Dermis microvascular lymphatic vessel endothelial cell (primary cell): ENCODE measurements at places on chromosomes 13 and 19. TPM values are rescaled to one million over a fixed set of nuclear protein-coding genes. Genes with fewer than 3 reads are reported as not detected.

Gene SULT2B1
- total RNA-seq = 0.13 TPM in 1 of 2 replicates, not detected in the other

DNA sequence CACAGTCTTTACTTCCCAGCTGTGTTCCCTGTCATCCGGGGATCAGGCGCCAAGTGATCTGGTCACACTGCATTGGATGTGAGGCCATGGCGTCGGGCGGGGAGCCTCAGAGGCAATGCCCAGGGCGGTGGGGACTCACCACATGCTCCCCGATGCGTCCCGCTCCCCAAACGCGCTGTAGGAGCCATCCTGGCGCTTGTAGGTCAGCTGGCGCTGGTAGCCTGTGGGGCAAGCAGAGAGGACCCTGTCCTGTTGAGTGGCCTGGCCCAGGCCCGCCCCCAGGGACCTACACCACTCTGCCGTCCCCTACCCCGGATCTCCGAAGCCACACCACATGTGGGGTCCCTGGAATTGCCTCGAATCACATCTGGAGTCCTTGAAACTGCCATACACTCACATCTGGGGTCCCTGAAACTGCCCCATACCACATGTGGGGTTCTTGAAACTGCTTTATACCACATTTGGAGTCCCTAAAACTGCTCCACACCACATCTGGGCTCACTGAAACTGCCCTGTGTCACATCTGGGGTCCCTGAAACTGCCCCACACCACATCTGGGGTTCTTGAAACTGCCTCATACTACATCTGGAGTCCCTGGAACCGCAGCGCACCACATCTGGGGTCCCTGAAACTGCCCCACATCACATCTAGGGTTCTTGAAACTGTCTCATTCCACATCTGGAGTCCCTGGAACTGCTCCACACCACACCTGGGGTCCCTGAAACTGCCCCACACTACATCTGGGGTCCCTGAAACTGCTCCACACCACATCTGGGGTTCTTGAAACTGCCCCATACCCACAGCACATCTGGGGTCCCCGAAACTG lies 33.2 kb downstream of the F2RL3 start:
- DNase-seq = no peak

DNA sequence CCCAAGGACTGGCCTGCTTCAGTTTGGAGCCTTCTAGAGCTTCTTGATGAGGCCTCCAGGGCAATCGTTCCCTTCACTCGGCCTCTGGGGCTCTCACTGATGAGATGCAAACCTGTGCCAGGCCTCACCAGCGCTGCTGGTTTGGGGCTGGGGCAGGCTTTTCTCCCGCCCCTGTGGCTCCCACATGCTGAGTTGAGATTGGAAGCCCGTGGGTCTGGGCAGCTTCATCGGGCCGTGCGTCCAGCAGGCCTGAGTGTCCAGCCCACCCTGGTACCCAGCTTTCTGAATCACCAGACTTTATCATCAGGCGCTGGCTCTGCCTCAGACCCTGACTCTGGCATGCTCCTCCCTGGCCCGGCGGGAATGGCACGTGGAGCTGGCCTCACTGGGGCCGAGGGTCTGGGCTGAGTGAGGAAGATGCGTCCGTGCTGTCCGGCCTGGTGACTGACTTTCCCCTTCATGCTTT lies 4.3 kb downstream of the CALM3 start:
- DNase-seq = no peak

DNA sequence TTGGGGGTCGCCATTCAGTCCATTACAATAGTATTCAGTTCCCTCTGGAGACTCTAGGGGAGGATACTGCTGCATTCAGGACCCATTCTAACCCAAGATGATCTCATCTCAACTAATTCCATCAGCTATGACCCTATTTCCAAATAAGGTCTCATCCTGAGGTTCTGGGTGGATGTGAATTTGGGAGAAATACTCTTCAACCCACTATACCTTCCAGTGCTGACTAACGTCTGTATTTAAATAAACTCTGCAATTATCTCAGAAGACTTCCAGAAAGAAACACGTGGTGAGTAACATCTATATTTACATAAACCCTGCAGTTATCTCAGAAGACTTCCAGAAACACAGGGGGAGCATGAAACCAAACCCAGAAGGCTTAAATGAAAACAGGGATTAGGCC lies 1300.7 kb downstream of the PCDH9 start:
- DNase-seq = no peak

DNA sequence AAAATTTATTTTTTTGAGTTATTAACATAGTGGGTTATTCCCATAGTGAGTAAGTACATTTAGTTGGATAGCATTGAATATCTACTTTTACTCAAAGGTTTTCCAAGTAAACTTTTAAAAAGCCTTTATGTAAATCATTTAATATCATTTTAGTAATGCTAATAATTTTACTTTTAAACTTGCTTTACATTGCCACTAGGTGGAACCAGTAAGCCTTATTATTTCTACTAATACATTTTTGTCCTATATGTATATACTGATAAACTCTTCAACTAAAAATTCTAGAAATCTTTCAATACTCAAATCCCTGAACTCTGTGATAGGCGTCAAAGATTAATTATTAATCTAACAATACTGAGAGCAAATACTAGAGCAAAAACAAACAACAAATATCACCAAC lies 1709.2 kb upstream of the PCDH20 start:
- DNase-seq = peak; percentile 15

GRCh38 chr13:104436555-104436954 lies 1370.3 kb upstream of the SLC10A2 start:
- no peak for DNase-seq

- no peak for DNase-seq
Observed at GRCh38 chr19:32349724-32350470, 4.5 kb downstream of the ZNF507 start.

- no peak for DNase-seq
Observed at GRCh38 chr13:102877303-102877702, 31.5 kb downstream of the ERCC5 start.

Gene TBXA2R
- 1.9 and 2.1 TPM in 2 replicates for total RNA-seq

DNA sequence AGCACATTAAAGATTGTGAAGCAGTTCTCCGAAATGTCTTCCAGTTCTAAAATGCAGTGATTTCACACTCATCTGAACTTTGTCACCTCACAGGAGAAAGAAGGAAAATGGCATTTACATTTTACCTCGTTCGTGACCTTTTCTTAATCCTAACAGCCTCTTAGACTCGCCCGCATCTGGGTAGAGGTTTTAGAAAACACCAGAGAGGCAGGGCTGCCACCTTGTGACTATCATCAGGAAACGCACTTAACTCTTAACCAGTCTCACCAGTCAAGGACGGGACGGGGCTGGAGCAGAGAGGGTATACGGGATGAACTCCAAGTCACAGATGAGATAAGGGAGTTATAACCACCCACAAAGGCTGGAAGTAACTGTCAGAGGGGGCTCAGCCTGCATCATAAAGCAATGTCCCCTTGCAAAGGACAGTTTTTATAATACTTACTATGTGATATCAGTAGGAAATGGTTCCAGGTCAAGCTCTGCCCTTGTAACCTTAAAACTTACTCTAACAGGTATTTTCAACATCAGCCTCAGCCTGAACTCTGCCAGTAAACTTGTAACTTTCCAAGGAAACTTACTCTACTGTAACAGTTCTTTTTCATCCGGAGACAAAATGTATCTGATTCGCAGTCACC lies 8.6 kb upstream of the CEACAM6 start:
- DNase-seq = peak; percentile 5

Gene PCDH17
- 0.39 and 1.1 TPM in 2 replicates for total RNA-seq

GRCh38 chr13:65378943-65379519 lies 1851.1 kb downstream of the PCDH9 start:
- peak; percentile 13 for DNase-seq

Gene PCDH9
- total RNA-seq = 0.51 and 0.90 TPM in 2 replicates

DNA sequence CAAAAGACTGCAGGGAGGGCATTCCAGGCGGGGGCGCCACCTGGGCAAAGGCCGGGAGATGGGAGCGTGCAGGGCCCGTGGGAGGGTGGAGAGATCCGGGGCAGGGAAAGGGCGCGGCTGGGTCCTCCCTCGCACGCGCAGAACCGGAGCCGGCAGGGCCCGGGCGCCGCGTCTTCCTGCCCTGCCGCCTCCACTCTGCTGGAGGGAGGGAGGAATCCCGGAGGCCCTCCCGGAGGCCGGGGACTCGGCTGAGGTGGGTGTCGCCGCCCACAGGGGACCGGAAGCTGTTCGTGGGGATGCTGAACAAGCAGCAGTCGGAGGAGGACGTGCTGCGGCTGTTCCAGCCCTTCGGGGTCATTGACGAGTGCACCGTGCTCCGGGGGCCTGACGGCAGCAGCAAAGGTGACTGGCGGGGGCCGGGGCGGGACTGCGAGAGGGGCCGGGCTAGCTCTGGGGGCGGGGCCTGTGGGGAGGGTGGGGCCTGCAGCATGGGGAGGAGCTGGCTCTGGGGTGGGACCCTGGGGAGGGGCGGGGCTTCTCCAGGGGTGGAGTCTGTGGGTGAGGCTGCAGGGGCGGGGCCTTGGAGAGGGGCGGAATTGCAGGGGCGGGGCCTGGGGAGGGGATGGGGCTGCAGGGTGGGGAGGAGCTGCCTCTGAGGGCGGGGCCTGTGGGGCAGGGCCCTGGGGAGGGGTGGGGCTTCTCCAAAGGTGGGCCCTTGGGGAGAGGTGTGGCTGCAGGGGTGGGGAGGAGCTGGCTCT lies 51.3 kb downstream of the CELF5 start:
- DNase-seq = peak; percentile 37

Gene IQCN
- 0.13 and 0.25 TPM in 2 replicates for total RNA-seq

Gene C1QTNF9
- not detected in 2 replicates for total RNA-seq

Gene CNN1
- total RNA-seq = not detected in 2 replicates

DNA sequence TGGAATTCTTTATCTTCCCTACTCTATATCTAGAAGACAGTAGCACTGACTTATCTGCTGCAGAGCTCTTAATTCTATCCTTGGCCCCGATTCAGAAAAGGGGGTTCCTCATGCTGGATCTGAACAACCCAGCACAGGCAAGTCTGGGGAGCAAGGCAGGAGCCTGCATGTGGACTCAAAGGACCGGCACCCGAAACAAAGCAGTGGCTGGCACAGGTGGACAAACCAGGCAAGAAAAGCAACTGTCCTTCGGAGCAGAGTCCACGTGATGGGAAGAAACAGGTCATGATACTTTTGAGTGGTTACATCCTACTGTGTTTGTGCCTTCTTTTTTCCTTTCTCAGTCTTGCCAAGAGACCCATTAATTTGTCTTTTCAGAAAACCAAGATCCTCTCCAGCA lies 38.3 kb downstream of the GPR42 start:
- DNase-seq = no peak

Gene PRR19
- 0.13 and 0.51 TPM in 2 replicates for total RNA-seq

GRCh38 chr19:14978161-14978776 lies 1.4 kb downstream of the SLC1A6 start:
- no peak for DNase-seq

Gene TUBA3C
- total RNA-seq = not detected in 2 replicates

DNA sequence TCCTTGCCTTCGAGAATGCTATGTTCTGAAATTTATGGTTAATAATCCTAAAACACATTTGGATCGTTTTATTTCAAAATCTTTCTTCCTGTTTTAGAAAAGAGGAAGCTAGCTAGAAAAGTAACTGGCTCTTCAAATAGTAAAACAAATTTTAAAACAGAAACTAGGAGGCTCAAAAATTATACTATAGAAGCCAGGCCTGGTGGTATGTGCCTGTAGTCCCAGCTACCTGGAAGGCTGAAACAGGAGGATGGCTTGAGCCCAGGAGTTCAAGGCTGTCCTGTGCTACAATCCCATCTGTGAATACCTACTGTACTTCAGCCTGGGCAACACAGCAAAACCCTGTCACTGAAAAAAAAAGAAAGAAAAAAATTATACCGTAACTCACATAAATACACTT lies 57.9 kb downstream of the ELF1 start:
- no peak for DNase-seq

Gene SLC8A2
- total RNA-seq = not detected in 2 replicates

Gene PPP1R13L
- total RNA-seq = 10.0 and 20.7 TPM in 2 replicates

- no peak for DNase-seq
Observed at GRCh38 chr13:26952551-26953143, 192.1 kb upstream of the GPR12 start.

DNA sequence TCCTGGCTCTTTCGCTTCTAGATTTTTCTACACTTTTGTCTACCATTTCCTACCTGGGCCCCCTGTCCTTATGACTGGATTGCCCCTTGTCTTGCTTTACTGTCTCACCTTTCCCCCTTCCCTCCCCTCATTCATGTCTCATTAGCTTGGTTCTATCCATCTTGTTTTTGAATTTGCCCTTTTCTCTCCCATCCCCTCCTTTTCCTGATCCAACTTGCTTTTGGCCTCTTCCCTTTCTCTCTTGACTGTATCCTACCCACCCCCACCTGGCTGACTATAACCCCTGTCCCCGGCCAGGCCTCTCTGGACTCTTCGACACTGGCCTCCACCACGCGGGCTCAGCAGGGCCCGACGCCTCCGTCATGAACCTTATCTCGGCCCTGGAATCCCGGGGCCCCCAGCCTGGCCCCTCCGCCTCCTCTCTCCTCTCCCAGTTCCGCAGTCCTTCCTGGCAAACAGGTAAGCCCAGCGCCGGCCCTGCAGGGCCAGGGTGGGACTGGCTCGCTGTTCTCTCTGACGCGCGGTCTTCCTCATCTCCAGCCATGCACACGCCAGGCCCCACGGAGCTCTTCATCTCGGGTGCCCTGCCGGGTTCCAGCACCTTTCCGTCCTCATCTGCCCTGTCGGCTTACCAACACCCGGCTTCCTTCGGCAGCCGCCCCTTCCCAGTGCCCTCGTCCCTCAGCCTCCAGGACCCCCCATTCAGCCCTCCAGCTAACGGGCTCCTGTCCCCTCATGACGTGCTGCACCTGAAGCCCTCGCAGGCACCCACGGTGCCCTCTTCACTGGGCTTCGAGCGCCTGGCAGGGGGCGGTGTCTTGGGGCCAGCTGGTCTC lies 3.4 kb downstream of the PRR12 start:
- no peak for DNase-seq

Gene IL12RB1
- total RNA-seq = 0.13 TPM in 2 replicates

GRCh38 chr13:105773863-105774538 lies 761.5 kb downstream of the EFNB2 start:
- peak; percentile 0 for DNase-seq

- DNase-seq = no peak
Observed at GRCh38 chr13:111510502-111511218, 190.2 kb downstream of the TEX29 start.

- no peak for DNase-seq
Observed at GRCh38 chr19:48379058-48379457, 12.3 kb downstream of the KDELR1 start.

GRCh38 chr19:34254698-34255432 lies 511 bp downstream of the GARRE1 start:
- no peak for DNase-seq
